ENCODE measurements at places on chromosomes 6 and 20.

DNA sequence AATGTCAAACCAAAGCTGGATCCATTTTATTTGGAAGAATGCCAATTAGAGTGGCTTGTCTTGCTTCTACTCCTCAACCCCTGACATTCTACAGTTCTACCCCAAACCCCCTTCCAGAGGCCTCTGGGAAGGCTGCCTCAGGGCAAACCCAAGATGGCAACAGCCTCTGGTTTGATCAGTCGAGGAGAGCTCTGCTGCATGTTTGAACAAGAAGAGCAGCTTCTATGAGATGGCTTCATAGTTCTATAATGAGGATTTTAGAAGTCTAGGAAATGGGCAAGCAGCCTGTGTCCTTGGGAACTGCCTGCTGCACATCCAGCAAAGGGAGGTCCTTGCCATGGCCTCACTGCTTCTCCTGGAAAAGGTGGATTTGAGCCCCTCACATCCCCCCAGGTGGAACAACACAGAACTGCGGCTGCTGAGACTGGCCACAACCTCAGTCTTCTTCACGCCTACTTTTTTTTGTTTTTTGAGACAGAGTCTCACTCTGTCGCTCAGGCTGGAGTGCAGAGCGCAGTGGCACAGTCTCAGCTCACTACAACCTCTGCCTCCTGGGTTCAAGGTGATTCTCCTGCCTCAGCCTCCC, 37.9 kb downstream of the ZC3H12D start:
- DNase-seq, result no peak

- no peak for DNase-seq
These were observed 562.2 kb upstream of the NOX3 start for GRCh38 chr6:156017838-156018237.

DNA sequence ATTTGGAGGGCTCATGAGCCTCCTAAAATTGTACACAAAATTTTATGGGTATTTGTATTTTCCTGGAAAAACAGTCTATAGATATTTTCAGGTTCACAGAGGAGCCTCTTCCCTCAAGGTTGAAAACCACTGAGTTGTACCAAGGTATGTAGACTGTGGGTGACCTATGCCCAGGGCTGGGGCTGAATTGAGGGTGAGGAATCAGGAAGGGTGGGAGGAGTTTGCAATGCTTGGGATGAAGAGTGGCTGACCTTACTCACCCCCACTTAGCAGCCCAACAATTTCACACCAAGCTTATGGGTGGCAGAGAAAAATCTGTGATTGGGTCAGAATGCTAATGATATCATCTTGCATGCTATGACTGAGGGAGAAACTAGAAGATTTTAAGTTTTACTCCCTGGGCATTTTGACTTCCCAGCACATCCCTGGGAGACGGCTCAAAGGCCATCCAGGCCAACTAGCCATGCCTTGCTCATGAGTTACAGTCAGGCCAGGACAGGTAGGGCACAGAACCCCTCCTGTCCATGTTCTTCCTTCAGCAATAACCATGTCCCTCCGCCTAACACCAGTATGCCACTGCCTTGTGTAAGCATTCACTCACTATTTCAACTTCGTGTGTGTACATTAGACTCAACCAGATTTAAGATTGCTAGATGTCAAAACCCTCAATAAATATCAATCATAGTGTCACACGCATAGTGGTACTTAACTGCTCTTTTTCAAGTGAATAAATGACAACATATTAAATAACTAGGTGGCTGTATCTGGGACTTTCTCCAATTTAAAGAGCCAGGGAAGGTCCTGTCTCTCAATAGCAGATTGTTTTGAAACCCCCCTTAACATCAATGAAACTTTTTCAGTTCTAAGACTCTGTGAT, 16.6 kb downstream of the ADTRP start:
- no peak for DNase-seq

- no peak for DNase-seq
These were observed 138.1 kb downstream of the ATXN1 start for GRCh38 chr6:16623029-16623653.

DNA sequence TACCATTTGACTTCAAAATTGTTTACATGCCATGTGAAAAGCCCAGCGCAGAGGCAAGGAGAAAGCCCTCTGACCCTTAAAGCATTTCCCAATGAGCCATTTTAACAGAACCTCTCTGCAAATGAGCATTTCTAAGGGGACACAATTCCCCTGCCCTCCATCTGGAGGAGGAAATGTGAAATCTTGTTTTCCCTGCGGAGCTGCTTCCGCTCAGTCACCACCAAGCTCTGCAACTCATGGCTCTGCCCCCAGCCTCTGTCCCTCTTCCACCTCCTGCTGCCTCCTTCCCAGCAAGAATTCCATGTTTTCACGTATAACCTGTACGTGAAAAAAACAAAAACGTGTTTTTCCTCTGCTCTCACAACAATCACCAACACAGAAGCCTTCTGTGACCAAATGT, 12.3 kb downstream of the RIN2 start:
- DNase-seq, result no peak

GRCh38 chr20:20664795-20665589, 47.5 kb downstream of the RALGAPA2 start:
- no peak for DNase-seq

DNA sequence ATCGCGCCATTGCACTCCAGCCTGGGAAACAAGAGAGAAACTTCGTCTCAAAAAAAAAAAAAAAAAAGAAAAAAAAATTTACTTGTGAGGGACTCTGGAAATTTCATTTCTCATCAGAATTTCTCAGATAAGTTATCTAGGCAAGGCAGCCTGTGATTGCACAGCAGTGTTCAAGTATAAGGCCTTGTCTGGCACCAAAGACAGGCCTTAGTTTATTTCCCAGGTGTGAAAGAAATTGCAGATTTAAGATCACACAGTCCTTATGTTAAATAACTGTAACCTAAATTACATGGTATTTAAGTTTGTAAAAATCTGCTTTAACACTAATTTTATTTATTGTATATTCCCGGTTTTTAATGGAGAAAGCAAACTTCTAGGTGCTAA, 34.8 kb downstream of the HFE start:
- no peak for DNase-seq

- DNase-seq, result no peak
These were observed 861.1 kb downstream of the DHX35 start for GRCh38 chr20:39823224-39823623.

- no peak for DNase-seq
These were observed 198.5 kb downstream of the QKI start for GRCh38 chr6:163613025-163613424.

- DNase-seq, result no peak
These were observed 186.6 kb downstream of the FARS2 start for GRCh38 chr6:5447921-5448320.

- no peak for DNase-seq
These were observed 622.6 kb downstream of the EPM2A start for GRCh38 chr6:145112711-145113148.

- DNase-seq, result no peak
These were observed 83.7 kb downstream of the HMGCLL1 start for GRCh38 chr6:55495277-55495676.

GRCh38 chr6:116409756-116410155, 39.0 kb downstream of the DSE start:
- DNase-seq, result no peak

DNA sequence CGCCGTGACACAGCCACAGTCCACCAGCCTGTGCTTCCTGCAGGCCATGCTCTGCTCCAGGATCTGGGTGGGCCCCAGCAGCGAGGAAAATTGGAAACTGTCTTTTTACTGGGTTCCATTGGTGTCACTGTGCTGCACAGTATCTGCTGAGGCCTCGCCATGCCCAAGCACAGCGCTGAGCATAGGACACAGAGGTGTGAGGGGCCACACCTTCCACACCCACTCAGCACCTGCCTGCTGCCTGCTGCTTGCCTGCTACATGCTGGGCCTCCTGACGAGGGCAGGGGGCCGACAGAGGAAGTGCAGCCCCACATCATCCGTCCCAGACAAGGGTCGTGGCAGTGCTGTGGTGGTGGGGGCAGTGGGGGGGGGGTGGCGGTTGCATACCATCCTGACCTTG, 173.0 kb upstream of the THBS2 start:
- no peak for DNase-seq

- DNase-seq, result no peak
These were observed 2.0 kb downstream of the NAA20 start for GRCh38 chr20:20019123-20019522.

- DNase-seq, result no peak
These were observed 2.6 kb upstream of the ZBP1 start for GRCh38 chr20:57622579-57623381.

DNA sequence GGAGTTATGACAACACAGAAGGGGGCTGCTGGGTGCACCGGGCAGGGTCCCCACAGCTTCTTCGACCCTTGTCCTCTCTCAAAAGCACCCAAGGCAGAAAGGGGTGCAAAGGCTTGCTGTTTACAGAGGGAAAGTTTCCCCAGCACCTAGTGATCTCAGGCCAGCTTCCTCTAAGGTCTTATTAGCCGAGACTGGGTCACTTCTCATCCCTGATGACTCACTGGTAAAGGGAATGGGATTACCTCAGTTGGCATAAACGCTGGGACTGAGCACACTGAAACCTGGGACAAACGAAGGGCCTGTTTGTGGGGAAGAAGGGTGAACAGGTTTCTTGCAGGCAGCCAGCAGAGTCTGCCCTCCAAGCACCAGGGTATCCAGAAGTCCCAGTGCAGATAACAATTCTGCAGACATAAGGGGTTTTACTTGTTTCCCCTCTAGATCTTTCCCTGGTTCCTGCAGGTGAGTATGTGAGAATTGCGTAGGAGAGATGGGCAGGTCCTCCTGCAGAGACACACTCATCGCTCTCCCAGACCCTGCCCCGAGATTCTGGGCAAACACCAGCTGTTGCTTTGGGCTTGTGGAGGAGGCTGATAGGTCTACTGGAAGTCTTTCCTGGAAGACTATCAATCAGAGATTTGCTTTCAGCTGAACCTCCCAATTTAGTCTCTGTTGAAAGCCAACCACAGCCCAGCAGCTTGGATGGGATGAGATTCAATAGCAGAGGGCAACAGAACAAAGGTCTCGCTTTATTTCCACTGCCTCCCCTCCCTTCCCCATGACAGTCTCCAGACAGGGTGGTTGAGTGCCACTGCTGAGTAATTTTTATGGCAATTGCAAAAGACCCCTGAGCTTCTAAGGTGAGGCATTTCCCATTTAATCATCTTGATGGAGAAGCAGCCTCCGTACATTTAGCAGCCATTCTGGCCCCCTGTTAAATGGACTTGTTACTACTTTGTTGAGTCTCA, 25.7 kb downstream of the KCNG1 start:
- DNase-seq, result no peak

DNA sequence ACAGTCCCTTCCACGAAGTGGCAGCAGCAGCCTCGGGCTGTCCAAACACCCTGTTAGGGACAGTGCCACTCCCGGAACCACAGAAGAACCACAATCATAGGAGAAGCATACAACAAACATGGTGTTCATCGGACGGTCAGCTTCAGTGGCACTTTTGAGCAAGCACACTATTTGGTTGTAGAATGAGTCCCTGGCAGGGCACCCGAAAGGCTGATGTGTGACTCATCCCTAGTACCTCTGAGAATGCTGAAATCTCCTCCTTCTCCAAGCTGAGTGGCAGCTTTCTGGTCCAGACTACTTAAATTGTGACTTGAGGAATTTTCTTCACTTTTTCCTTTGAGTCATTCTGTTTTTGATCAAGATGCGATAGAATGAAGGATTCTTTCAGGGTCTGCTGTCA, 282.5 kb downstream of the ESR1 start:
- DNase-seq, result peak; percentile 70

- no peak for DNase-seq
These were observed 4.4 kb downstream of the AMD1 start for GRCh38 chr6:110878751-110879522.

- peak; percentile 78 for DNase-seq
These were observed 108.5 kb upstream of the KCNK16 start for GRCh38 chr6:39430871-39431523.

DNA sequence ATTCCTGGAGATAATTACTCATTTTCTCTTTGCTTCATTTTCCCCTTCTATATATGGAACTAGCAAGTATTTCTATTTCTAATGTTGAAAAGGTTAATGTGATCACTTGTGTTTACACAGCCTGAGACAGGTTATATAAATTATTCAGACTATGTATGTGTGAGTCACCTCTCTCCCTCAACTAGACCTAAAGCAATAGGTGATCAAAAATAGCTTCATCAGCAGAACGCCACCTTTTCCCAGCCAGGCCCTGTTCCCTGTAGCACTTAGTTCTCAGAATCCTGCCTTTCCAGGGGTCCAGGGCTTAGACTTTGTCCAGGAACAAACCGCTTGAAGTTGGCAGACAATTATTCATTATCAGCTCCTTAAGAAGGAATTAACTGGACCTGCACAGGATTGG, 125.3 kb upstream of the EXOC2 start:
- no peak for DNase-seq

GRCh38 chr6:30411515-30412207, 66.7 kb downstream of the RPP21 start:
- no peak for DNase-seq

GRCh38 chr6:103854059-103854458, 1005.7 kb downstream of the HACE1 start:
- DNase-seq, result no peak

- DNase-seq, result no peak
These were observed 14.8 kb upstream of the FAM83C start for GRCh38 chr20:35306931-35307517.

DNA sequence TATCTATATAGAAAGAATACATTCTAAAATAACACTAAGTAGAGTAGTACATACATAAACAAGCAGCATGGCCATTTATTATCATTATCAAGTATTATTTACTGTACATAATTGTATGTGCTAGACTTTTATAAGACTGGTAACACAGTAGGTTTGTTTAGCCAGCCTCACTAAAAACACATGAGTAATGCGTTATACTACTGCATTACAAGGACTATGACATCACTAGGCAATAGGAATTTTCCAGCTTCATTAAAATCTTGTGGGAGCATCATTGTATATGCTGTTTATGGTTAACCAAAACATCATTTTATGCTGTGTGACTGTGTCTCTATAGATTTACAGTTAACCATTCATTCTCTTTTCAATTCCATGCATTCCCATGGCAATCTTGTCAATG, 131.7 kb upstream of the HDGFL1 start:
- DNase-seq, result no peak

DNA sequence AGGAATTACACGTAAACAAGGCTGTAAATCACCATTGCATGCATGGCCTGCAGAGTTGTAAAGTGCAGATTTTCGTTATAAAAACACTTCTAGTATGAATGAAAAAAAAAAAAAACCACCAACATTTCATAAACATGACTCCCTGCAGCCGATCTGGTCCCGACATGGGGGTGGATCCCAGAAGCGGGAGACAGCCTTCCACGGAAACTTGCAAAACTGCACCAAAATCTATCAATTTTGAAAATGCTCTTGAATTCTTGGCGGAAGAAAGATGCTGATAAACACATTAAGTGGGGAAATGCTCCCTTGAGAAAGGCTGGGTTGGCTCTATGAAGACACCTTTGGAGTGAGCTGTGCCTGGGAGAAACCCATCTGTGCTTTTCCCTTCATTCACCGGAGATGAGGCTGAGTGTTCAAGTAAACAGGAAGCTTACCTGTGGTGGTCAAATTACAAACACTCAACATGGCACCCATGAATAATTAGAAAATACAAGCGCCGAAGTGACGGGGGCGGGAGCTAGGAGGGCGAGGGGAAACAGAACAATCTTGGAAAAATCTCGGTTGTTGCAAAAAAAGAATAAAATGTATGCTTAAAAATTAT, 845 bp upstream of the ANKRD60 start:
- DNase-seq, result no peak

All from tibial artery (tissue), 4 donors.